ENCODE measurements at places on chromosomes 2 and 18. TPM values are rescaled to one million over a fixed set of nuclear protein-coding genes. Genes with fewer than 3 reads are reported as not detected.

GRCh38 chr2:43524177-43524965, 71.5 kb downstream of the THADA start:
- no peak for ATAC-seq

- no peak for ATAC-seq
Measured at GRCh38 chr2:12624905-12625598, 91.7 kb upstream of the TRIB2 start.

GRCh38 chr2:74006459-74006858, 21.7 kb downstream of the TET3 start:
- no peak for ATAC-seq

GRCh38 chr2:186995092-186995491, 146.1 kb upstream of the ZSWIM2 start:
- no peak for ATAC-seq

GRCh38 chr18:10743766-10744165, 217.9 kb downstream of the NAPG start:
- no peak for ATAC-seq

Gene OR6B2
- total RNA-seq, result not detected

DNA sequence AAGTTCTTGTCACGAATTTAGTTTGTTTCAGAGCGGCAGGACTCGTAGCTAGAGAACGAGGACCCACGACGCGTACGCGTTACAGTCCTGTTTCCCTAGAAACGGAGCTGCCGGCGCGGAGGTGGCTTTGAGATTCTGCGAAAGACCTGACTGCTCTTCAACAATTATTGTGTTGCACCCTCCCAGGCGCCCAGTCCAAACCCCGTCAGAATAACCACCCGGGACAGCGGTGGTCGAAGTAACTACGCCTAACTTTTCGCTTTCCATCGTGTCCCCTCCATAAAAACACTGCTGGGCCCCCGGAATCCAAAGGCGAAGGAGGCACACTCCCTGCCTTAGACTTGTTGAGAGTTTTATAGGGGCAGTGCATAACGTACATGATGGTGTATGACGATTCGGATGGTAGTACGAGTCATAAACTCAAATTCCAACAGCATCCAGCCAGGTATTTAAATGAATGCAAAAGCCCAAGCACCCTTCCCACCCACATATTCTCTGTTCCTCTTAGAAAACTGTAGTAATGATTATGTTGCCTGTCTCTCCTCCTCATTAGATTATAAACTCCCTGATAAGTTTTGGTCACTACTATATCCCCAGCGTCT, 651 bp upstream of the STAM2 start:
- peak; percentile 11 for ATAC-seq

GRCh38 chr2:552906-553305, 124.3 kb downstream of the TMEM18 start:
- no peak for ATAC-seq

DNA sequence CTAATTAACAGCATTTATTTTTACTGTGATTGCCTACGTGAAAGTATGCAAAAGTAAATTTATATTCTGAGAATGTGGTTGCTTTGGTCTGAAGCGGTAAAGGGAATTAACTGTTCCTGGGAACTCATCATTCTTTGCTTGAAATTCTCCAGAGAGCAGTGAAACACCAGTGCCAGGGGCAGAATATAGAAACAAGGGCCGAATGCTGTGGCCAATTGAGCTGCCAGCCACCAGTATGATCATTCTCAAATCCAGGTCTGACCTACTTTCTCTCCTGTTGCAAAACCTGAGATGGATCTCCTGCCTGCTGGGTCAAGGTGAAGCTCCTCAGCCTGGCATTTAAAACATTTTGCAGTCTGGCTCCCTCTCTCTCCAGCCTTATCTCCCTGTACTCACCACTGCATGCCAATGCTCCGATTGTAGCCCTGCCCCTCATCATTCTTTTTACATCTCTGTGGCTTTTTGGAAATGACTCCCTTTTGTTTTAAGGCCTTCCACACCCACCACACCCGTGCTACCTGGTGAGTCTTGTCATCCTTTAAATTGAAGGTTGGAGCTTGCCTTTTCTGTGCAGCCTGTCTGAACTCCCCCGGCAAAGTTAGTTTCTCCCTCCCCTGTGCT, 94.5 kb upstream of the TMEM178A start:
- ATAC-seq, result no peak

Gene REG3G
- total RNA-seq, result not detected

GRCh38 chr2:239804161-239805042, 220.7 kb downstream of the NDUFA10 start:
- ATAC-seq, result no peak

DNA sequence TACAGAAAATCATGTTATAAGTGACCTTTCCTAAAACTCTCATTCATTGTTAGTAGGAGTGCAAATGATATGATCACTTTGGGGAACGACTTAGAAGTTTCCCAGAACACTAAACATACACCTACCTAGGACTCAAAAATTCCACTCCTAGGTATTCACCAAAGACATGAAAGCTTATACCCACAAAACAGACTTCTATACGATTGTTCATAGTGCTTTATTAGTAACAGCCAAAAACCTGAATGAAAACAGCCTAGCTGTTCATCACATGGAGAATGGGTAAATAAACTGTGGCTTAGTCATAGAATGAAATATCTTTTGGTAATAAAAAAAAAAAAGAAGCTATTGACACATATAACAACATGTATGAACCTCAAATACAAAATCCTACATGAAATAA, 8.8 kb downstream of the NOL10 start:
- no peak for ATAC-seq

DNA sequence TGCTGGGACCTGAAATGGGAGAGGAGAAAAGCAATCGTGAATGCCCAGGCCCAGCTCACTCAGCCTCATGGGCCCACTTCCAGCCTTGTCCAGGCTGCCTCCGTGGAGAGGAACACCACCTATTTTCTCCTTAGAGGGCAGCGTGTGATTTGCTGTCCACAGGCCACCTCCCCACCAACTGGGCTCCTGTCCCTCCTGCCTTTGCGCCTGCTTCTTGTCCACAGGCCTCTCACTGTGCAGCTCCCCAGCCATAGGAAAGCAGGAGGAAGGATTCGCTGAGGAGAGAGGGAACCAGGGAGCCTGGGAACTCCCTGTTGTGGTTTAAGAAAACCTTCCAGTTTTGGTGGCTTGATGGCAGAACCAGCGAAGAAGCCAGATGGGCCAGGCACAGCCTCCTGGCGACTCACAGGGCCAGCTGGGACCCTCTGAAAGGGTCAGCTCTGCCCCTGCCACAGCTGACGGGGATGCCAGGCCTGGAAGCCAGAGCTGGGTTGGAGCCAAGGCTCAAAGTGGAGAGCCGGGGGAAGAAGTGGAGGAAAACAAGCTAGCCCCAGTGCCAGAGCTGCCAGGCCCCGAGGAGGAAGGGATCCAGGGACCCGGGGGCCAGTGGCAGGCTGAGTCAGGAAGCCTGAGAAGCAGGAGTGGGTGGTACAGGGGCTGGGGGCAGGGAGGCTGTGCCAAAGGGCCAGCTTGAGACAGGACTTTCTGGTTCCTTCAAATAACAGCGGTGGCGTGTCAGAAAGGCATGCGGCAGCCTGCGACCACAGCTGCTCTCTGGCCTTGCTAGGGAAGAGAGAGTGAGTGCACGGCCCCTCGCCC, 9.9 kb downstream of the TMBIM1 start:
- peak; percentile 65 for ATAC-seq

GRCh38 chr2:101127319-101128056, 23.7 kb downstream of the TBC1D8 start:
- peak; percentile 25 for ATAC-seq

DNA sequence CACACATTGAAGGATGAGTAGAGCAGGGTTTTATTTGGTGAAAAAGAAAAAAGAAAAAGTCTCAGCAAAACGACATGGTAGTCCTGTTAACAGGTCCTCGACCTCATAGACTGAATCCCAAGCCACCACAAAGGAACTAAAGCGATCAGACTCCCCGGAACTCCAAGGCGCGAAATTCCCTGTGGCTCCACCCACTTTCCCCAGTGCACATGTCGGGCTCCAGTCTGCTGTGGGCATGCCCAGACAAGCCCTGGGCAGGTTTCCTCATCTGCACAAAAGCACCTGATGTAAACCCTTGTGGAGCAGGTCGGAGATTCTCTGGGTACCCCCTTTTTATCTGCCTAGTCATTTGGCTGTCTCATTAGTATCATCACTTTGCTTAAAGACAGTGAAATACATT, 170.7 kb upstream of the FSIP2 start:
- no peak for ATAC-seq

DNA sequence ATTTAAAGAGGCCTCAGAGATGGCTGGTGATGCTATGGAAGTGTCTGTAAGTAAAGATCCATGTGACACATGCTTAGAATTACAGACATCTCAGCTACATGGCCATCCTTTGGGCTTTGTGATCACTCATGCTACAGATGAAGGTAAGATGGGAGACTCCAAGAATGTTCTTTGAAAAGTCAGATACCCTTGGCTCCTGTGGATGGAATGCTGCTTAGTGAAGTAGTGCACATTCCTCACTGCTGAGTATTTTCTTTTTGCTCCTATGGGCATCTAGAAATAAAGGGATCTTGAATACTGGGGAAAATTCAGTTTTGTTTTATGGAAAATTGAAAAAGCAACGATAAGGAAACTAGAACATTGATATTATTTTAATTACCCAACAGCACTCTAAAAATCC, 55.2 kb upstream of the REV1 start:
- no peak for ATAC-seq

DNA sequence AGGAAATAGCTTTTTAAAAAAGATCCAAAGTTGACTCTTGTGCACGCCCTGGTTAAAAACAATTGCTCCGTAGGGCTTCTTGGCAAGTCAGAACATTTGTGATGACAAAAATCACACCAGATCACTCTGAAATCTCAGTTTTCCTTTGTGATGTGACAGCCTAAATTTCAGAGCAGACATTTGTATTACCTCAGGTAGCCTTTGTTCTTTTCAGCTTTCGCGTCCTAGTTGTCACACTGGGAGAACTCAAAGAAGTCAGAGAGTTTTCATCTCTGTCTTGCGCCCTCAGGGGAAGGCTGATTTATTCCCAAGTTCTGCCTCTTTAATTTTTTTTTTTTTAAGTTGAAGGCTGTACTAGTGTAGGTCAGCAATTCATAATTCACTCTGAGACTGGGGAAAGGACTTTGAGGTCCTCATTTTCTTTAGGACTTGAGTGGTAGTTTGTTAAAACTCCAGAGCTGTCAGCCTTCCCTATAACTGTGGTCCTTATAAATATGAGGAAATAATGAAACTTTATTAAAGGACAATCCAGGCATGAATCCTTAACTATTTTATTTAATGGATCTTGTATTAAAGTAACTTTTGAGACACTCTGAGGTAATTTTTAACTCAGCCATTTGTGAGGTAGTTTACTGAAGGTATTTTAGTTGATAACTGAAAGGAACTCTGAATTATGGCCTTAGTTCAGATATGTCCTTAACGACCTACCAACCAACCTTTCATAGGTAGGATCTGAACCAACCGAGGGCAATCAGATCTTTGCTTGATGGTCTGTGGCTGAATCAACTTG, 525.1 kb upstream of the FAM98A start:
- ATAC-seq, result no peak

DNA sequence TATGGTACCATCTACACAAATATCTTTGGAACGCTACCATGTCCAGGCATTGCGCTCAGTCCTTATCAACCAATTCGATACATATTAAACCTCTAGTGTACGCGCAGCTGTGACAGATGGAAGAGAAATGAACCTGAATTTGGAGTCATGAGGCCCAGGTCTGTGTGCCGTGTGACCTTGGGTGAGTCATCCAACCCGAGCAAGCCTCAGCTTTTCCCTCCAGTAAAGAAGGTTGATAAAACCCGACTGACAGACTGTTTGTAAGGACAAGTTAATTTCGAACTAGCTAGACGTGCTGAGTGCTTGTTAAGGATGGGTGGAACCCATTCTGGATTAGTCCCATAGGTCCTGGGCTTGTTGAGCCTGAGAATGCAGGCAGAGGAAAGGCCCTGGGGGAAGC, 28.2 kb downstream of the GREB1 start:
- ATAC-seq, result peak; percentile 95

DNA sequence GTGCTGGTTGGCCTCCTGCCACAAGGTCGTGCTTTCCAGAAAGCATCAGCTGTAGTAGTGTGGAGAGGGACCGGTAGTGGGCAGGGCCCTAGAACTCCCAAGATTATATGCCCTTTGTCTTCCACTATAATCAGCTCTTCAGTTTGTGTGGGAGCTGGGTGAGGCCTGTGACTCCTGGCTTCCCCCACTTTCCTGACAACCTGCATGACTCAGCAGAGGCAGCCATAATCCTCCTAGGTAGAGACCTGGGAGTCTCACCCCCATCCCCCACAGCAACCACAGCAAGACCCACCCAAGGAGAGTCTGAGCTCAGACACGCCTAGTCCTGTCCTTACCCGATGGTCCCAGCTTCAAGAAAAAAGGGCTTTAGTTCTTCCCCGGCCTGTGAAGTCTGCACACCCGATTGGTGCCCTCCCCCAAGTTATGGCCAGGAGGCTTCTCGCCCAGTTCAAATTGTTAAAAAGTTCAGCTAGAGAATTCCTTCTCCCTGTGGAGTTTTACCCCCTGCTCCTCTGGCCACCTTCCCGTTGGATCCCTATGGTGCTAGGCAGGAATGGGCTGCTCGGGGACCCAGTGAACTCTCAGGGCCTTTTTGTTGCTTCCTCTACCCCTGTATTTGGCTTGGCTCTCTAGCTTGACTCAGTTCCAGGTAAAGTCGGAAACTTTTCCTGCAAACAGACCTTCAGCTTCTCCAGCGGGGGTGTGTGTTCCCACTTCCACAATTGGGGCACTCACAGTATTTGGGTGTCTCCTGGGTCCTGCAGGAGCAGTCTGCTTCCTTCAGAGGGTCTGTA, 57.8 kb upstream of the FAM237A start:
- ATAC-seq, result peak; percentile 92

Gene R3HDM1
- 26.0 TPM for total RNA-seq

GRCh38 chr2:219425238-219426067, 7.3 kb downstream of the DES start:
- no peak for ATAC-seq

- no peak for ATAC-seq
Measured at GRCh38 chr2:206379266-206379665, 64.1 kb upstream of the ADAM23 start.
